ENCODE measurements at places on chromosomes 16 and 17.

- DNase-seq = no peak
Observed at GRCh38 chr16:58107709-58108108, 21.5 kb downstream of the CFAP20 start.

DNA sequence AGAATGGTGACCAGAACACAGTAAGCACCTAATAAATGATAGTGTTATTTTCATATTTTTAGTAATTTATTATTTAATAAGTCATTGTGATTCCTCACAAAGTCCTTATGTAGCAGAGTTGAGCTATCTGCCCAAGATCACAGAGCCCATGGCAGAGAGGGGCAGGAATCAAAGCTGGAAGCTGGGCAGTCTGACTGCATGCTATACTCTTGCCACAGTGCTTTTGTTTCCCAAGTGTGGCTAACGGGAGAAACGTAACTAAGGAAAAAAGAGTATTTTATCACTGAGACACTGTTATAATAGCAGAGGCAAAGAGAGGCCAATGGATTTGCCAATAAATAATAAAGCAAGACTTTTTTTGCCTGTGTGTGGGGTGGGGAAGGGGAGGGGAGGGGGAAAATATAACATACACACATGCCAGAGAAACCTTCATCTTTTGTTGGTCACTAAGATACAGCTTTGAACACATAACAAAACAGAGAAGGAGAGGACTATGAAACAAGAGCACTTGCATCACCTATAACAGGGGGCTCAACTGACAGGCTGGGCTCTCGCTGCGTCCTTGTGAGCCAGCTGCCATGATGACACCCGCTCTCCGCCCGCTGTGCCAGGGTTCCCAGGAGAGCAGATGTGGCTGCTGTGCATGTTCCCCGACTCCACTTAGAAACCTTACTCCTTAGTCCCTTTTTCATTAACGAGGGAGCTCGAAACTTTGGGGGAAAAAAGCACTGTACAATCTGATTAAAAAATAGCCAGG lies 10.1 kb downstream of the CSNK2A2 start:
- DNase-seq = no peak

DNA sequence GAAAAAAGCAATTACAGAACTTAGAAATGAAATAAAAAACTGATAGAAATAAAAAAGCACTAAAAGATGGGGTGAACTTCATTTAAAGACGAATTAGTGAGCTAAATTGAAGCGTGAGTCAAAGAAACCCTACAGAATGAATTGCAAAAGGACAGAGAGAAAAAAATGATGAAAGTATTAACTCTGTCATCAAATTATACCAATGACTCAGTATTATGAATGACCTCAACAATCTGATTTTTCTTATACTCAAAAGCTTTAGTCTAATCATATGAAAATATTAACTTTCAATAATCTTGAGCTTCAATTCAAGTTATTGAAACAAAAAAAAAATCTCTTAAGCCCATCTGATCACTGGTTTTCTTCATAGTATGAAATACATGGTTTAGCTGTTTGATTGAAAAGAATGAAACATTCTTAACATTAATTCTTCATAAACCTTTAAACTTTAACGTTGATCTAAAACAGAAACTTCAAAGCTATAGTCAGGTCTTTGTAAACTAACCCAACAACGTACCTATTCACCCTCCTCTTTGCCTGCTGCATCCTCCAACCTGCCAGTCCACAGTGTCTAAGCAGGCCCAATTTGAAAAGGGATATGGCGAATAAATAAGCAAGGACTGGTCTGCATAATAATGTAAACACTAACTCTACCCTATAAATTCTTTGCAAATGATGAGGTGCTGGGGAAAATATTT lies 6.6 kb downstream of the ABCA5 start:
- no peak for DNase-seq

DNA sequence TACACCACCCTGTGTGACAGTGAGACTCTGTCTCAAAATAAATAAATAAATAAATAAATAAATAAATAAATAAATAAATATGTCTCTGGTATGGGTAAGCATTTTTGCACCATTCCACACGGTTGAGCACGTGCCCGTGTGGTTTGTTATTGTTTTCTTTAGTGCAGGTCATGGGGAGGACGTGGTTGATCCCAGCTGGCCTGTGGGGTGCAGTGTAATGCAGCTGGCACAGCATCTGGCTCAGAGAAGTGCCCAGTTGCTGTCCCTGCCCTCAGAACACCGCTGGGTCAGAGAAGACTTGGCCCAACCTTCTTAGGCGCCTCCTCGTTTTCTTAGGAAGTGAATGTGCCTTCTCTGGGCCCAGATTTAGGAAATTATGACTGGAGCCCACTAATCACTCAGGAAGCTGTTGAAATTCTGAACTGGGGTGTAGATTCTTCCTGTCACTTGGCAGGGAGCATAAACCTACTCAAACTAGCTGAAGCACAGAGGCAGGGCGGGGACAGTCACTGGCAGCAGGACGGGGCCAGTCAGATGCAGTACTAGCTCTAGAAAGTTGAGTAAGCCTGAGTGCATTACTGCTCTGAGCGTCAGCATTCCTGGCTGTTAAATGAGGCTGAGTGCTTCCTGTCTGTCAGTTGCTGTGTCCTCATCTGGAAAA lies 85.9 kb downstream of the SNX29 start:
- no peak for DNase-seq

DNA sequence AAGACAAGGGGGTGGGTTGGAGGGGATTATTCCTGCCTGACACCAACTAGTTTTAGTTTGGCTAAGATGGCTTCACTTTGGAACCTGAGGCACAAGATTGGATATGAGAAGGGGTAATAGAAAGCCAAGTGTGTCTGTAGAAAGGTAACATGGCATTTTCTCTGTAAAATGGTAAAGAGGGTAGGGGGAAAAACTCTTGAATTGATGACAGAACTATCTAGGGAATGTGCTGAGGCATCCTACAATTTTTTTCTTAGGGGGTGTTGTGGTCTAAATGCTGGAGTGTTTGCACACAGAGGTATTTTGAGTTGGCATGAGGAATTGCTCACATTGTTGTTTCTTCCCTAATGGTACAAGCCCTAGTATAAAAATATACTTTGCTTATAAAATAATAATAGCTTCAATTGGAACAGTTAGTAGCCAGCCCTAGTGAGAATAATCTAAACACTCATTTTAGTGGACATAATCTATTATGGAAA lies 25.8 kb downstream of the YPEL2 start:
- no peak for DNase-seq

DNA sequence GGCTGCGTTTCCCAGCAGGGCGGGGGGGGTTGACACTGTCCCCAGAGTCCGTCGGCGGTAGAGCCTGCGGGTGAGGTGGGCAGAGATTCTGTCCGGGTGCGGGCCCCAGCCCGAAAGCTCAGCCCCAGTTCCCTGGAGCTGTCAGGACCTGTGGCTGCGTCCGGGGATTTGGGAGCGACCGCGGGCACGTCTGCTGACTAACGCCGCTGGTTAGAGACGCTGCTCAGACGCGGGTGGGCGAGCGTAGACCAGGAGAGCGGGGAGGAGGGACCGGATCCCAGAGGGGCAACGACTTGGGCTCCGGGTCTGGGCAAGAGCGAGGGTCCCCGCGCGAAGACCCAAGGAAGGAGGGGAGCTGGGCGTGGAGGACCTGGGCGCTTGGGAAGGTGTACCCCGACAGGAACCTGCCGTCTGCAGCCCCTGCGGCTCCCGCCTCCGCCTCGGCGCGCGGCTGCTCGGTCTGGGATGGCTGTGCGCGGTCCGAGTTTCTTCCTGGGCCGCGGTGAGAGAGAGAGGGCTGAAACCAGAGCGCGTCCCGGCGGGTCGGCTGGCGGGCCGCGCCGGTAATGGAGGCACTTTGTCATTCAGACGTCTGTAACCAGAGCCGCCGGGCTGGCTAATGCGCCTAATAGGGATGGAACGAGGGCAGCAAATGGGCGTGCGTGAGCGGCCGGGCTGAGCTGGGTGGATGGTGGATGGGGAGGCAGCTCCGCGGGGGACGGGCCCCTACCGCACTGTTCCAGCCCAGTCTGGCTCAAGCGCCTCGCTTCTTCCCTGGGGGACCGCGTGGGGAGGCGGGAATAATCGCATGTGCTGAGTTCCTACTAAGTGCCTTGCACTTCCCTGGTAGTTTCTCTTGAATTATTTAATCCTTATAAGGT lies 2.3 kb downstream of the NGFR start:
- no peak for DNase-seq

- DNase-seq = no peak
Observed at GRCh38 chr16:86556576-86556975, 1.5 kb upstream of the MTHFSD start.

Data from T-cell (primary cell).